Stimulated activated CD4-positive, alpha-beta T cell treated with anti-CD3 and anti-CD28 coated beads, TNF-alpha, amount 100 ng/mL, for 1 hour (primary cell): ENCODE measurements at places on chromosomes 12 and 14.

- DNase-seq: no peak
Observed at GRCh38 chr12:65306366-65307168, 28.1 kb downstream of the MSRB3 start.

DNA sequence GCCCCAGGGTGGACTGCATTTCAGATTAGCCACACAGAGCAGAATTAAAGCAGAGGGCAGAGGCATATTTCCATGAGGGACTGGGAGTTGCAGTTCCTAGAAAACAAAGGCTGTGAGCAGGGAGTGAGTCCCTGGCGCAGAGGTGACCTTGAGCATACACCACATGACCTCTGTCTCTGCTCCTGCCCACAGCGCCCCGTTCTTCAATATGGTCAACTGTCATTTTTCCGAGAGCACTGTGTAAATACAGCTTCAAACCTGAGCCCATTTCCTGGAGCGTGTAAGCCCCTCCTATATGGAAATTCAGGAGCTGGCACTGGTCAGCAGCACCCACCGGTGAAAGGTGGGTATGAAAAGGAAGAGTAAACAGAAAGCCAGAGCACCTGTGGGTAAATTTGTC lies 192.2 kb upstream of the PELI2 start:
- DNase-seq: no peak

GRCh38 chr12:122960193-122960569 lies 6.1 kb downstream of the ABCB9 start:
- no peak for DNase-seq

DNA sequence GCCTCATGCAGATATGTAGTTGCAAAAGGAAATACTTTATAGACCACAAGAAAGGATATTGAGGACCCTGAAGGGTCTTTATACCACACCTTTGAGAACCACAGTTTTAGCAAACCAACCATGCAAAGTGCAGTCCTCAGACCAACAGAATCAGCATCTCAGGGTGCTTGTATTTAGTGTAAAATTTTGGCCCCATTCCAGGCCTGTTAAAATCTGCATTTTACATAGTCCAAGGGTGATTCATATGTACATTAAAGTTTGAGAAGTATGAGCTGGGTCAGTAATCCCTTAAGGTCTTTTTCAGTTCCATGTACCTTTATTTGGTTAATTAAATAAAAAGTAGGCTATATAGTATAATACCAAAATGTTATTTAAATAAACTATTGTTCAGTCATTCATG lies 91.2 kb downstream of the WNK1 start:
- no peak for DNase-seq

DNA sequence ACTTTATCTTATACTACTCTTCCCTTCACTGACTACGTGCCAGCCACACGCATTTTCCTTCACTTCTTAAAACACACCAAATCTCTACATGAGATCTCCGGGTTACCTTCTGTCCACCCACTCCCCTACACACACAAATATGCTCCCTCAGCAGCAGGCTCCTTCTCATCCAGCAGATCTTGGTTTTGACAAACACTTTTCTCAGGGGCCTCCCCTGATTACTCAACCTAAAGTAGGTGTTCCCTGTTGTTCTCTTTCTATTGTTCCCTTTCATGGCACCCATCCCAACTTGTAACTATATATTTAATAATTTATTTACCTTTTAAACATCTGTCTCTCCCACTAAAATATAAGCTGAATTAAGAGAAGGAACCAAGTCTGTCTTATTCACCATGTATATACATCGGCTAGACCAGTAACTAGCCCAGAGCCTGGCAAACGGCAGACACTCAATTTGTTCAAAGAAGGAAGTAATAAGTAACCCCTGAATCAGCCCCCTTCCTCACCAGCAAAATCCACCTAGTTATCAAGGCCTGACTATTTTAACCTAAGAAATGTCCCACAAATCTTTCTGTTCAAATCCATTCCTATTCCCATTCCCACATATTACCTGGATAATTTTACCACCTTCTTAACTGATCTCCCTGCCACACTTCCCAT lies 2.7 kb downstream of the C2CD5 start:
- DNase-seq: no peak

GRCh38 chr12:15216036-15216889 lies 5.0 kb downstream of the RERG start:
- no peak for DNase-seq

- no peak for DNase-seq
Observed at GRCh38 chr12:5295151-5295550, 136.8 kb upstream of the NTF3 start.

GRCh38 chr14:89041257-89041582 lies 216.8 kb downstream of the TTC8 start:
- DNase-seq: no peak

DNA sequence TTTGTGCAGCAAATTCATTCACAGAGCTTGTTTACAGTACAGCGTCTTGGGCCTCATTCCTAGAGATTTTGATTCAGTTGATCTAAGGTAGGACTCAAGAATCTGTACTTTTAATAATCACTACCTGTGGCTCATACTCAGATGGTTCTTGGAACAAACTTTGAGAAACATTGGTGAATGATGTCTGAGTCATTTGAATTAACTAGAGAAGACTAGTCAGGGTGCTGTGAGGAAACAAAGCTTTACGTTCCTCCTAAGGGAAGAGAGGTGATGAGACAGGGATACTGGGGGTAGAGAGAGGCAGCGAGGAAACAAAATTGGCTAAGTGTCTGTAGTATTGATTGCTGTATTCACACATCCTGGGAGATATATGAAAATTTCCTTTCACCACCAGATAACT lies 109.4 kb downstream of the SLC15A5 start:
- no peak for DNase-seq
